Muscle of leg (tissue), 16 donors: ENCODE measurements at places on chromosomes 5 and 9. TPM values are rescaled to one million over a fixed set of nuclear protein-coding genes. Genes with fewer than 3 reads are reported as not detected.

Gene ARID3C
- 0.07 TPM for polyA plus RNA-seq

- peaks cover 25% of the 10 kb centered on the region for H3K4me1 ChIP-seq
- DNase-seq: no peak
- peaks cover 29% of the 10 kb centered on the region for H3K36me3 ChIP-seq
- peaks cover 3% of the 10 kb centered on the region for H3K27me3 ChIP-seq
Measured at GRCh38 chr5:132867046-132867451, 607 bp downstream of the UQCRQ start.

DNA sequence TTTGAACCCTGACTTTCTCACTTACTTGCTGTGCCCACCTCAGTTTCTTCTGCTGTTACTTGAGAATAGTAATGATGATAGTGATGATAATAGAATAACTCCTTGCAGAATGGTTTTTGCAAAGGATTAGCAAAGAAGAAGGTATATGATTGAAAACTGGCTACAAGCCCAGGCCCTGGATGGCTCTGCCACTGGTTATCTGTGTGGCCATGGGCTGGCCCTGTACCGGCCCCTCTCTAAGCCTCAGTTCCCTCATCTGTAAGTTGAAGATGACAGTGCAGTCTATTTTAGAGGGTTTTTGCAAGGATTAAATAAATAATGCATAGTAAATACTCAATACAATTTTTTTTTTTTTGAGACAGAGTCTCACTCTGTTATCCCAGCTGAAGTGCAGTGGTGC, 6.2 kb downstream of the TTLL11 start:
- H3K4me3 ChIP-seq: no peak overlapping the region
- H3K27ac ChIP-seq: no peak overlapping the region
- H3K27me3 ChIP-seq: no peaks in the 10 kb centered on the region
- DNase-seq: no peak
- peaks cover 13% of the 10 kb centered on the region for H3K36me3 ChIP-seq
- H3K4me1 ChIP-seq: peaks cover 21% of the 10 kb centered on the region

- no peak overlapping the region for H3K4me3 ChIP-seq
- no peaks in the 10 kb centered on the region for H3K27me3 ChIP-seq
- H3K27ac ChIP-seq: no peak overlapping the region
- DNase-seq: no peak
- peaks cover 2% of the 10 kb centered on the region for H3K4me1 ChIP-seq
Measured at GRCh38 chr5:57895766-57896165, 413.2 kb upstream of the ACTBL2 start.
